ENCODE measurements at places on chromosomes 5 and 9.

GRCh38 chr5:139601429-139601828 lies 40.3 kb downstream of the UBE2D2 start:
- no peak for DNase-seq

GRCh38 chr9:22332202-22332601 lies 114.4 kb upstream of the DMRTA1 start:
- no peak for DNase-seq

DNA sequence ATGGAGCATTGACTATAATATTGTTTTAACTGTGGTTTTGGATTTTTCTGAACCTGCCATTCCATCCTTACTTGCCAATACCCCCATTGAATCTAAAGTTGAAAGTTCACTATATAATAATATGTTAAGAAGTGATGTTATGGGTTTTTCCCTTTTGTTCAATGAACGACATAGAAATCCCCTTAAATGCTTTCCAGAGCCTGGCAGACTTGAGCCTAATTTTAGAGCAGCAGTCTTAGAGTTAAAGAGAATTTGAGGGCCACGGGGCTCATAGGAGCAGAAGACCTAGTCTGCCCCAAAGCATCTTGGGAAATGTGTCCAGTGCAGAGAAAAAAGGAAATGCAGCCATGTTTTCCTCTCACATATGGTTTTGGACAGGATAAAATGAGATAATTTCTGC lies 146.1 kb upstream of the SLC44A1 start:
- DNase-seq: no peak

- no peak for DNase-seq
Observed at GRCh38 chr5:170315154-170315553, 17.6 kb upstream of the LCP2 start.

DNA sequence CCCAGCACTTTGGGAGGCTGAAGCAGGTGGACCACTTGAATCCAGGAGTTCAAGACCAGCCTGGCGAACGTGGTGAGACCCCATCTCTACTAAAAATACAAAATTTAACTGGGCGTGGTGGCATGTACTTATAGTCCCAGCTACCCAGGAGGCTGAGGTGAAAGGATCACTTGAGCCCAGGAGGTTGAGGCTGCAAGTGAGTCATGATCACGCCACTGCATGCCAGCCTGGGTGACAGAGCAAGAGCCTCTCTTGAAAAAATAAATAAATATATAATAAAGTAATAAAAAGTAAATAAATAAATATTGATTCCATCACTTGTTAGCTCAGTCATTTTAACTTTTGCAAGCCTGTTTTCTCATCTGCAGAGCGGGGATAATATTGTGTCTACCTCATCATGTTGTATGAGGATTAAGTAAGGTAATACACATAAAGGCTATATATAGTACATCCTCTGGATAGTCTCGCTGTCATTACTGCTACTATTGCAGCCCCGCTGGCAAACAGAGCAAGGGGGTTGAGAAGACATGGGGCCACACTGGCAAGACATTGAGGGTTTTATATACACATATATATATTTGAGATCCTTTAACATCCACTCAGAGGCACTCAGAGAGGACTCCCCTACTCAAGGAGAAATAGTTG lies 210.9 kb downstream of the C9orf152 start:
- DNase-seq: no peak

DNA sequence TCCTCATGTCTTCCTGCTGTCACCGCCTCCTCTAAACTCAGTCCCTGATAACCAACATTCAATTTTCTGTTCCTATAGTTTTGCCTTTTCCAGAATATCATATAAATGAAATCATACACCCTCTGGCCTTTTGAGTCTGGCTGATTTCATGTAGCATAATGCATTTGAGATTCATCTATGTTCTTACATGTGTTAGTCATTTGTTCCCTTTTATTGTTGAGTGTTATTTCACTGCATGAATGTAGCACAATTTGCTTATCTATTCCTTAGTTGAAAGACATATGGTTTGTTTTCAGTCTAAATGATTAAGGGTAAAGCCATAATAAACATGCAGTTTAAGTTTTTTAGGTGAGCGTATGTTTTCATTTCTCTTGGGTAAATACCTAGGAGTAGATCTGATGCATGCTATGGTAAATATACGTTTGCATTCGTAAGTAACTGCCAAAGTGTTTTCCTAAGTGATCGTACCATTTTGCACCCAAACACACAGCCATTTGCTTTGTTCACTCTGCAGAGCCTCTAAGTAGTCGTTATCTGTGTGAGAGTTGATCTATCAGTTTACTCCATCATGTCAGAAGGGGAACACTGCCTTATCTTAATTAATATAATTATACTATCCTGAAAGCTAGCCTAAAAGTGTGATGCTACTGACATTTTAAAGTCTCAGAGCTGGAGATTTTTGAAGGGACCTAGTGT lies 460.8 kb downstream of the DMAC1 start:
- no peak for DNase-seq

GRCh38 chr5:105922574-105922973 lies 1748.2 kb downstream of the EFNA5 start:
- no peak for DNase-seq
